A673 (cell line): ENCODE measurements at places on chromosomes 3 and 15. TPM values are rescaled to one million over a fixed set of nuclear protein-coding genes. Genes with fewer than 3 reads are reported as not detected.

Gene GOLGA6L4
- 1.5 and 2.4 TPM in 2 replicates for total RNA-seq

GRCh38 chr3:9222956-9223639, 26.3 kb downstream of the SRGAP3 start:
- DNase-seq, result no peak

- DNase-seq, result no peak
Observed at GRCh38 chr15:51414256-51414860, 72.9 kb downstream of the GLDN start.

GRCh38 chr3:28132941-28133340, 108.5 kb upstream of the CMC1 start:
- DNase-seq, result no peak

DNA sequence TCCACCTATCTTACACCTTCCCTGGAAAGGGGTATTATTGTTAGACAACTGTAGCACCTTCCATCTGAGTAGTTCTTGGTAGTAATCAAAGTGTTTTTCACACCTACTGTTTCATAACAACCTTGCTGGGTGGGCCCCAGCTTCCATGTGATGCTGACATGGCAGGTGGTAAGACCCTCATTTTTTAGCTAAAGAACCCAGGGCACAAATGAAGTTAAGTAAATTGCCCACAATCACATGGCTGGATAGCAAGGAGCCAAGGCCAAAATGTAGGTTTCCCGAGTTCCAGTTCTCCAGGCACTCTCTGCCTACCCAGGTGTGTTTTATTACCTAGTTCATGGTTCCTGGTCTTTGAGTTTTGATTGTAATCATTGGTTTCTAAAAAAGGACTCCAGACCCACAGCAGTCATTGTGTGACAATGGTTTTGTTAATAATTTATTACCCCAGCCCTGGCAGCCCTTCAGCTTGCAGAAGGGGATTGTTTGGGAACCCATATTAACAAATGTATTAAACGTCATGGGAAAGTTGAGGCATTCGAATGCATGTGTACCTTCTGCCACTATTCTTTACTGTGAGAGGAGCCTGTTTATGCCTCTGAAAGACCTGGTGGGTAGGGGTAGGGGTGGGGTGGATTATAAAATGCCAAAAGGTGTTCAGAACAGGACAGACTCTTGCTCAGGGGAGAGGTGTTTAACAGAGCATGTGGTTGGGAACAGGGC, 222.2 kb upstream of the BHLHE40 start:
- no peak for DNase-seq

GRCh38 chr3:147422601-147423536, 13.7 kb downstream of the ZIC1 start:
- no peak for DNase-seq

- no peak for DNase-seq
Observed at GRCh38 chr3:157123621-157124020, 36.3 kb downstream of the CCNL1 start.

DNA sequence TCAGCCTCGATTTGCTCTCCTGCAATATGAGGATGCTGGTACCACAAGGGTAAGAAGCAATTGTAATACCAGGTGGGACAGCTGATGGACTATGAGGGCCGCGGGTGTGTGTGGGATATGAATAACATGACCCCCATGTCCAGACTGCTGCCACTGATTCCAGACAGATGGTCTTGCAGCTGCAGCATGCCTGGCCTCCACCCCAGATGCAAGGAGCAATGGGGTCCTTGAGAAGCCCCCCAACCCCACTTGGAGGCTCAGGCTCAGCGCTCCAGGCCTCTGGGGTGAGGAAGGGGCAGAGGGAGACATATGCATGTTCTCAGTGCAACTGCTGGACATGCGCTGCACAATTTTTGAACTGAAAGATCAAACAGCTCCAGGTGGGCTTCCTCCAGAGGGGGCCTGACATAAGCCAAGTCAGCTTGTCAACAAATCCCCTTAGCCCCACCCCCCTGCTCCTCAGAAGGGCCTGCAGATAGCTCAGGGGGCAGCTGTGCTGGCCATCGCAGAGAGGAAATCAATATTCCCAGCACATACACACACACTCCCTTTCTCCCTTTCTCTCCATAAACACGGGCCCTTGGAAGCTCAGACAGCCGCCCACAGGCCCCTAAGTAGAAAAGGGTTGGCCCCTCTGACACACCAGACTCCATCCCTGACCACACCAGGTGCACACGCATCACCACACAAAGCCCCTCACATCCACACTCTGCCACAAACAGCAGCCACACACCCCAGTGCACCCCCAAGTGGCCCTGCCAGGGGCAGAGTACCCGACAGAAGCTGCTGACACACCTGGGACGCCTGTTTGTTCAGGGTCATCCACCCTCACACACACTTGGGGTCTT, 107.0 kb downstream of the IQSEC1 start:
- no peak for DNase-seq

DNA sequence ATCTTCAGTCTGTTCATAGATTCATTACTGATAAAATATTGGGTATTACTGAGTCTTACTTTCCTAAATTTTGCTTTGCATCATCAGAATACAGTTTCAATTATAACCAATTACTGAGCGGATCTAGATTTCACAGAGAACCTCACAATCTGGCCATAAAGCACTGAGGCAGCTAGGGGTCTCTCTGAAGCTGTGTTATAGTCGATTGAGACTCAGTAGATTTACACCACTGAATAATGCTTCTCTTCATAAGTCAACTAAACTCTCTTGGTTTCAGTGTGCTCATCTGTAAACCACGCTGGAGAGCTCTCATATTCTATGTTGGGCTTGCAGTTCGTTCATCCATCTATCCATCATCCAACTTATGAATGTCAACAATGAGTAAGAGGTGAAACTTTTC, 180.6 kb downstream of the GREM1 start:
- no peak for DNase-seq
